ENCODE measurements at places on chromosomes 2 and 18.

GRCh38 chr18:45690975-45691815 is 32.8 kb upstream of the SLC14A1 start:
- peak; percentile 84 for DNase-seq

DNA sequence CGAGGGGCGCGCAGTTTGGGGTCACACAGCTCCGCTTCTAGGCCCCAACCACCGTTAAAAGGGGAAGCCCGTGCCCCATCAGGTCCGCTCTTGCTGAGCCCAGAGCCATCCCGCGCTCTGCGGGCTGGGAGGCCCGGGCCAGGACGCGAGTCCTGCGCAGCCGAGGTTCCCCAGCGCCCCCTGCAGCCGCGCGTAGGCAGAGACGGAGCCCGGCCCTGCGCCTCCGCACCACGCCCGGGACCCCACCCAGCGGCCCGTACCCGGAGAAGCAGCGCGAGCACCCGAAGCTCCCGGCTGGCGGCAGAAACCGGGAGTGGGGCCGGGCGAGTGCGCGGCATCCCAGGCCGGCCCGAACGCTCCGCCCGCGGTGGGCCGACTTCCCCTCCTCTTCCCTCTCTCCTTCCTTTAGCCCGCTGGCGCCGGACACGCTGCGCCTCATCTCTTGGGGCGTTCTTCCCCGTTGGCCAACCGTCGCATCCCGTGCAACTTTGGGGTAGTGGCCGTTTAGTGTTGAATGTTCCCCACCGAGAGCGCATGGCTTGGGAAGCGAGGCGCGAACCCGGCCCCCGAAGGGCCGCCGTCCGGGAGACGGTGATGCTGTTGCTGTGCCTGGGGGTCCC is at the start of gene ITGA4:
Gene ITGA4, plus strand, starts transcription at position 266 of the 620 bp plus-strand sequence. Its CDS starts 269 bp downstream, at position 535.
- DNase-seq: peak; percentile 87

- DNase-seq: no peak
Observed at GRCh38 chr2:237430861-237431260, 16.9 kb upstream of the COL6A3 start.

DNA sequence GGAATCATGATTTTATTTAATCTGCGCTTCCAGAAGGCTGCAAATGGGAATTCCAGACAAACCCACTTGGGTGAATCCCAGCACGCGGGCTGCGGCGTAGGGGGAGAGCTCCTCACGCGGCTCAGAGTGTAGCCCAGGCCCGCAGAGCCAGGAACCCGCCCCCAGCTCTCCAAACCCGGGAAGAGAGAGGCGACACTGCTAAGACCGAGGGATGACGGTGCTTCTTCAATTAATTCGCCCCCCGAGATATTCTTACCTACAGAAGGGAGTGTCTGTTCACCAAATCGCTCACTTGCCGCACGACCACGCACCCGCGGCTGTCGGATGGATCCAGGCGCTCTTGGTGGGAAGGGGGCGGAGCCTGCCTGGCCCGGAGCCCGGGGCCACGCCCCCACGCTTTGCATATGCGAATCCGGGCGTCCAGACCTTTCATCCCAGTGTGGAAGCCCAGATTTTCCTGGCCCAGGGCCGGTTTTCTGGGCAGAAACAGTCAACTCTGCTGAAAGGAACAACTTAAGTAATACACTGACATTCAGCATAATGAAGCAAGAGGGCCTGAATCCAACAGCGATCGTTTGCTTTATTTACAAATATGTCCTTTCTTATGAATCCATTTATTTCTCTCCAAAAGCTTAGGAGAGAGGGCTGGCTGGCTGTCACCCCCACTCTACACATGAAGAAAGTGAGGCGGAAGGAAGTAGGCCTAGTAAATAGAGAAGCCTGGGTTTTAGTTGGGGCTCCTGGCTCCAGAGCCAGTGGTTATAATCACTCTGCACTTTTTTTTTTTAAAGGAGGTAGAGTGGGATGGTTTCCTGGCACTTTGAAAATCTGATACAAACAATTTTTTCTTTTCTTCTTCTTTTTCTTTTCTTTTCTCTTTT is at the start of gene SLC19A3:
Gene SLC19A3, minus strand, starts transcription at position 342 of the 881 bp plus-strand sequence. CDS start 15,710 bp downstream, outside the sequence.
- DNase-seq: peak; percentile 91

DNA sequence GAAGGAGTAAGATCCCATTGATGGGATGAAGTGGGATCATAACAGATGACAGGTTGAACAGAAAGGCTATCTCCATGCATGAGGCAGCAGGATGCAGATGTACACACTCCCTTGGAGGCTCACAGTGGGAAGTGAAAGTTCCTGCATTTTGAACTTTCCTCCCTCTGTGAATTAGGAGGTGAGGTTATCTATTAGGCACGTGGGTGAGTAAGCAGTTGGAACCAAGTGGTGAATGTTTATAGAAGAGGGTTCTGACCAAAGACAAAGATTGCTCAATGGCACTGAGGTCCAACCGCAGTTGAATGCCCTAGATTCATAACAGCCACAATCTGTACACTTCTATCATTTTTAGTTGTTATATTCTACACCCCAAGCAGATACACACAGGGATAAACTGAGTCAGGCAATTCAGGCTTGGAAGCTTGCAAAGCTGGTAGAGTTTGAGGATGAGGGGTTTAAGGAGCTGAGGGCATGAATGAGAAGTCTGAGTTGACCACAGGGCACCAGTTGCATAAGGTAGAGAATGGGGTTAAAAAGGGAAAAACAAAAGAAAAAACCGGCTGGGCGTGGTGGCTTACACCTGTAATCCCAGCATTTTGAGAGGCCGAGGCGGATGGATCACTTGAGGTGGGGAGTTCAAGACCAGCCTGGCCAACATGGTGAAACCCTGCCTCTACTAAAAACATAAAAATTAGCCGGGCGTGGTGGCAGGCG is 7.1 kb upstream of the KCMF1 start:
- no peak for DNase-seq

DNA sequence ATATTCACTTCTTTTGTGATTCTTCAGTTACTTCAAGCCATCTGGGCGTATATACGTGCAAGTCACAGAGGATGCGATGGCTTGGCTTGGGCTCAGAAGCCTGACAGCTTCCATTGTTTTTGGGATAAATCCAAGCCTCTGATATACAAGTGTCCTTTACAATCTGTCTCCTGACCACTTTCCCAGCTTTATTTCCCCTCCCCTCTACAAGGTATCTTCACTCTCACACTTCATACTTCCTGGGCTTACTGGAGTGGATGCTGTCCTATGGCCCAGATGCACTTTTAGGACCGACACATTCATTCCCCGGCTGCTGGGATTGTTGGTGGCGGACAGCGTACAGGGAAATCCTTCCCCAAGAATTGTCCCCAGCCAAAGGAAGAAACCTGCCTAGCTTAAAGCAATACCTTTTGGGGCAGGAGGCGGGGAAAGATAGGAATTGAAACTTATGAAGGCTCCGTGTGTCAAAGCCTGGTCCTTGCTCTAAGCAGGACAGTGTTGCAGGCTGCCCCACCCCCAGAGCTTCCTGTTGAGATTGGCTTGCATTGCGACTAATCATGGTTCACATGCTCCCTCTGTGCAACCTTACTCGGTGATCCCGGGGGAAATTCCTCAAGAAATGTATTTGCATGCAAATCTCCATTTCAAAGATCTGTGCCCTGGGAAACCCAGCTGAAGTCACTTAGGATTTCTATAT is 802.9 kb upstream of the ID2 start:
- DNase-seq: no peak

- no peak for DNase-seq
Observed at GRCh38 chr18:24840051-24840450, 379.6 kb downstream of the HRH4 start.

GRCh38 chr18:72675394-72675793 is 131.3 kb upstream of the CBLN2 start:
- no peak for DNase-seq

DNA sequence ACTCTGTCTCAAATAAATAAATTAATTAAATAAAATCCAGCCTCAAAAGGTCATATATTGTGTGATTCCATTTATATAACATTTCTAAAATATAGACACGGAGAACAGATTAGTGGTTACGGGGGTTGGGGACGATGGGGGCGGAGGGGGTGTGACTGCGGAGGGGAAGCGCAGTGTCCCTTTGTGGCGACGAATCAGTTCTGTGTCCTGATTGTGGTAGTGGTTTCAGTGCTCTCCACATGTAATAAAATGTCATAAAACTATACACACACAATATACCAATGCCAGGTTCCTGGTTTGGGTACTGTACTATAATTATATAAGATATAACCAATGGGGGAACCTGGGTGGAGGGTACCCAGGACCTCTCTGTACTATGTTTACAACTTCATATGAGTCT is 186.4 kb downstream of the ANAPC1 start:
- DNase-seq: no peak

DNA sequence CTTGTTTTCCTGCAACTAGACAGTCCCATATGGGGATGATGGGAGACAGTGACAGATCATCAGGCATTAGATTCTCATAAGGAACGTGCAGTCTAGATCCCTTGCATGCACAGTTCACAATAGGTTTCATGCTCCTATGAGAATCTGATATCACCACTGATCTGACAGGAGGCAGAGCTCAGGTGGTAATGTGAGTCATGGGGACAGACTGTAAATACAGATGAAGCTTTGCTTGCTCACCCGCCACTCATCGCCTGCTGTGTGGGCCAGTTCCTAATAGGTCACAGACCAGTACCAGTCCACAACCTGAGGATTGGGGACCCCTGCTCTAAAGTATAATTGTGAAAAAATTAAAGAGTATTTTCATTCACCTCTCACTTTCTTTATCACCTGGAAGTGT is 23.6 kb upstream of the RAB1A start:
- no peak for DNase-seq

DNA sequence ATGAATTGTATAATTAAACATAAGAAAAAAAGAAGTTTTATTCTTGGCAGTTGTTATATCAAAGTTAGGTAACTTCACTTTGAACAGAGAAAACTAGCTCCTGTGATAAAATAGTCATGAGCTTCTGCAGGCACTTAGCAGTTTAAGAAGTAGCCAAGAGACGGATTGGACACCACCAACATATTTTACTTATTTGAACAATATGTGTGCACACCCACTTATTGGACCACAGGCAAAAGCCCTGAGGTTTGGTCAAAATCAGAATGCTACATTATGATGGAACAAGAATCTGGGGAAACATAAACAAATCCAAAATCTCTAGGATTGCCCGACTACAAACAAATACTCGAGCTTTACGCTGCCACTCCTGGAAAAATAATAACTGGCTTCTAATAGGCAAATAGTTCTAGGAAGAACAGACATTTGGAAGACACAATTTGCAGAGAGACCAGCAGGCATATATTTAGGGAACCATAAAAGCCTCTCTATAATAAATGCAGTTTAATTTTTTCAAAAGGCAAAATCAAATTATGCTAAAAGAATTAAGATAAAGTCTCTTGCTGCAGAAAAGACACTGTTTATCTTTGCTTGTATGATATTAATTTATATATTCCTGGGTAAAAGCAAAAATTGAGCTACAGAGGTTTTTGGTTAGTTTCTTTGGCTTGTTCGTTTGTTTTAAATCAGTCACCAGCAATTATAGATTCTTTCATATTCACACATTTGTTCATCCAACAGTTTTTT is 117.9 kb downstream of the CDC42EP3 start:
- DNase-seq: no peak

- no peak for DNase-seq
Observed at GRCh38 chr2:21376864-21377263, 253.1 kb downstream of the TDRD15 start.

- DNase-seq: no peak
Observed at GRCh38 chr2:75100011-75100800, 99.1 kb downstream of the TACR1 start.

DNA sequence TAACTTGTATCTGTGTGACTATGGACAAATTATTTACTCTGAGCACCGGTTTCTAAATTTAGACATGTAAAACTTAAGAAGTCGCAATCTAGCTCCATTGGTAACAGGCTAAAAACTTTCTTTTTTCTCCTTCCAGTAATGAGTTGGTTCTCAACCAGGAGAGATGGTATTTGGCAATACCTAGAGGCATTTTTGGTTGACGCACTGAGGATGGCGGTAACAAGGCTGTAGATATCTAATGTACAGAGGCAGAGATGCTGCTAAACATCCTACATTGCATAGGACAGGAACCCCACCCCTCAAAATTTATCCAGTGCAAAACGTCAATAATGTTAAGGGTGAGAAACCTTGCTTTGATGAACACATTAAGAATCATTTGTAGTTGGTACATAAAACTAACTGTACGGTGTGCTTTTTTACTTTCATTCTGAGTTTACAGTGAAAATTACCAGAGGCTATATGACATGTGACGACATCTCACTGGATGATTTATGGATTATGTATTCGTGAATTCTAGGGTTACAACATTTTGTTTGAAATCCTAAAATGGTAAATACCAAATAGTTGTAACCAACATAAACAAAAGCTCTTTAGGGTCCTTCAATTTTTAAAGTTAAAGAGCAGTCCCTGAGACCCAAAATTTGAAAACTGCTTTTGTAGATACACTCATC is 91.3 kb downstream of the TLK1 start:
- DNase-seq: no peak

DNA sequence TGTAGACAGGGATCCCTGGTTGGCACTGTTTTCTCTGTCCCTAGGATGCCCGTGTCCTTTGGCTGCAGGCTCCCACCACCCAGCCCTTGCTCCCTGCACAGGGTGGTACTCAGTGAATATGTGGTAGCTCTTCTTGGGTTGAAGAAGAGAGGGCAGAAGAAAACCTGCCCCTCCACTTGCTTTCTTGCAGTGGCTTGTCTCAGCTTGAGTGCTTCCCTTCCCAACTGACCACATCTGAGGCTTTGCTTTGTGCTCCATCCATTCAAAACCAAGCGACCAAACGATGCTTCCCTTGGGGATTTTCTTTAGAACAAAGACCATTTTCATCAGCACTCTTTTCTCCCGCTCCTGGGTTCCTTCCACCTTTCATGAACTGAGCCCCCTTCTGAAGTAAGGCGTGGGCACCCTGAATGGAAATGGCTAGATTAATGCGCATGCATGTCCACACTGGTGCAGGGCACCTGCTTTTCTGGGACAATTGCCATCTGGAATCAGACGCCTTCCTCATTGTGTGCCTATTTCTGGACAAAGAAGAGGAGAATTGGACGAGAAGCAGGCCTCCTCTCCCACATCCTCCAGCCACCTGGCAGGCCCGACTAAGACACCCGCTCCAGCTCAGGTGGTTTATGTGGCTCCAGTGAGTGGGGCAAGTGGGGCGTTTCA is 59.1 kb downstream of the ARL4C start:
- DNase-seq: no peak

- no peak for DNase-seq
Observed at GRCh38 chr2:216802516-216803215, 57.2 kb downstream of the TNP1 start.

DNA sequence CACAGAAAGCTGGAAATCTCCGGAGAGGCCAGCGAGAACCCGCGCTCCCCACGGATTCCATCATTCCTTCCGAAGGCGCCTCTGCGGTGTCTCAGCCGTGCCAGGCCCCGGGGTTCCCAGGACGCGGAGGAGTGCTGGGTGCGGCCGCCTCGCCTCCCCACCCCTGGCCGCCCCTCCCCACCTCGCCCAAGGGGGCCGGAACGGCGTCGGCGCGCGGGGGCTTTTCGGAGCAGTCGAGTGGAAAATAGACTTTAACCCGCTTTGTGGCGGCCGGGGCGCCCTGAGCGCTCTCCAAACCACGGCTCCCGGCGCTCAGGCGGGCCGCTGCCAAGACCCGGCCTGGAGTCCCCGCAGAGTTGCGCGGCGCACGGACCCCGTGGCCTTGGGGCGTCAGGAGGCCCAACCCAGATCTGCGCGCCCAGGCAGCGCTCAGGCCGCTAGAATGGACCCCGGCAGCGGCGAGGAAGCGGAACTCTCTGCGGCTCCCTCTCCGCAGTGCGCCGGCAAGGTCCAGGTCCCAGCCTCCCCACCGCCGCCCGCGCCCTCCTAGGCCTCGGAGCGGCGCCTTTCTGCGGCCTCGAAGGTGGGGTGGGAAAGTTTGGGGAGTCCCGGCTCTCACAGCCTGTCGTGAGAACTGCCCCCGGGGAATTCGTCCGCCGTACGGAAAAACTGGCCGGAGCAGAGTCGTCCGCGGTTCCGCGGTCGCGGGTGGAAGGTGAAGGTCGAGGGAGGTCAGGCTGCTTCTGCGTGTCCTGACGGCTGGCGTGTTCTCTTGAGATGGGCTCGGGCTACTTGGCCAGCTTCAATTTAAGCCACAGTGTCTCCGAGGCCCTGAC is 1.2 kb upstream of the EMX1 start:
- peak; percentile 64 for DNase-seq
